T-helper 2 cell treated with Interferon-gamma antibody and Interleukin-4, amounts not matched to agents 100 ng/mL and 5 ng/mL, for 36 hours (primary cell): ENCODE measurements at places on chromosomes 1 and 21. TPM values are rescaled to one million over a fixed set of nuclear protein-coding genes. Genes with fewer than 3 reads are reported as not detected.

The PRAMEF20 gene
- total RNA-seq = not detected in 2 replicates

The PIAS3 gene
- total RNA-seq = 20.5 and 21.3 TPM in 2 replicates

The PEAR1 gene
- 0.09 TPM in 2 replicates for total RNA-seq

The KRTAP7-1 gene
- not detected in 2 replicates for total RNA-seq

The ARHGAP29 gene
- total RNA-seq = not detected in 2 replicates

The OR6N1 gene
- not detected in 2 replicates for total RNA-seq

The TMEM82 gene
- total RNA-seq = not detected in 2 replicates

The HSPB7 gene
- not detected in 2 replicates for total RNA-seq

The SYT6 gene
- total RNA-seq = not detected in 2 replicates

The SYNC gene
- not detected in 2 replicates for total RNA-seq

The E2F2 gene
- 85.6 and 87.7 TPM in 2 replicates for total RNA-seq

The TNFRSF8 gene
- 36.9 and 37.6 TPM in 2 replicates for total RNA-seq

The GIPC2 gene
- 0.05 and 0.07 TPM in 2 replicates for total RNA-seq

The GPR61 gene
- total RNA-seq = 0.20 and 0.57 TPM in 2 replicates

The AZIN2 gene
- 5.1 and 7.3 TPM in 2 replicates for total RNA-seq

The MYOG gene
- total RNA-seq = not detected in 2 replicates

The CHRM3 gene
- total RNA-seq = 0.09 TPM in 1 of 2 replicates, not detected in the other
